ENCODE measurements at places on chromosomes 3 and 15. TPM values are rescaled to one million over a fixed set of nuclear protein-coding genes. Genes with fewer than 3 reads are reported as not detected.

GXYLT2 gene
- total RNA-seq, result not detected

ZDHHC3 gene
- 50.7 TPM for total RNA-seq

SPATA12 gene
- not detected for total RNA-seq

ARHGAP31 gene
- 2.0 TPM for total RNA-seq

CNTN3 gene
- not detected for total RNA-seq

DNA sequence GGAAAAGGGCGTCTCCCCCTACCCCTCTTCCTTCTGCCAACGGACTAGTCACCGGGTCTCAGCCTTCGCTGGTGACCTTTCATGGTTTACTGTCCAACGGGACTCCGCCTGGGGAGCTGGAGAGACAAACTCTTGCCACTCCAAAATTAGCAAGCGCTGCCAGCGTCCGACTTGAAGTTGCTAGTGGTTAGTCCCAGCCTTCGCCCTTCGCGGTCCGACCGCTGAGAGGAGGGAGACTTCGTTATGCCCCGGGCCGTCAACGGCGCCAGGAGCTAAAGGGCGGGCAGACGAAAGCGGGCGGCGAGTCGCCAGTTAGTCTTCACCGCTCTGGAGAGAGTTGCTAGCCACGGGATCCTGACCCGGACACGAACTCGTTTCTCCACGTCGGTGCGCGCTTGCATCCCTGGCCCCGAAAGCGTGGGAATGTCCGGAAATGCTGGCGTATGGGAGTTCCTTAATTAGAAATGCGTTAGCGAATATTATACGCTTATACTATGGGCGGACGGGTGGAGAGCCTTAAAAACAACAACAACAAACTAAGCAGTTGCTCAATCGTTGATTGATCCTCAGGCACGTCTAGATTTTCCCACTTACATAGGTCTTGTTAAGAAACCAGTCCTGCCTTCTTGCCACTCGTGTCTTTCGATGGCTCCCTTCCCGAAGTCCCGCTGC is 716 bp downstream of the SMC4 start:
- DNase-seq, result peak; percentile 52

DNA sequence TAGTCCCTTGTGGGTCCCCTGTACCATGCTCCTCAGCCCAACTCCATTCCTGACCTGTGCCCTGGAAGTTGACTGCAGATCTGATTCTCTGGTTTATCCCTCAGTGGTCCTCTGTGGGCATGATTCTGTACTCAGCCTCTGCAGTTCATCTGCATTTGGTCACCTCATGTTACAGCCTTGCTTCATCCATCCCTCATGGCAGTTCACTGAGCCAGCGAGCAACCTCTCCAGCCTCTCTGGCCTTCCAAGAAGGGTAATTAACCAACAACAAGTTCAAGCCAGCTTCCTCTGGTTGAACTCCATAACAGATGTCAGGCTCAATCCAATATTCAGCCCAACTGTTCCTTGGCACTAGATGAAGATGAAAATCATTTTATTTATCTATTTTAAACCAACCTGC is 509.5 kb downstream of the NTRK3 start:
- DNase-seq, result no peak

- no peak for DNase-seq
These were observed 5.2 kb downstream of the NR1D2 start for GRCh38 chr3:23950293-23950692.
